ENCODE measurements at places on chromosomes 5 and 9. TPM values are rescaled to one million over a fixed set of nuclear protein-coding genes. Genes with fewer than 3 reads are reported as not detected.

Gene IL13
- not detected for total RNA-seq

- DNase-seq: no peak
Observed at GRCh38 chr5:98843481-98843880, 70.0 kb downstream of the RGMB start.

DNA sequence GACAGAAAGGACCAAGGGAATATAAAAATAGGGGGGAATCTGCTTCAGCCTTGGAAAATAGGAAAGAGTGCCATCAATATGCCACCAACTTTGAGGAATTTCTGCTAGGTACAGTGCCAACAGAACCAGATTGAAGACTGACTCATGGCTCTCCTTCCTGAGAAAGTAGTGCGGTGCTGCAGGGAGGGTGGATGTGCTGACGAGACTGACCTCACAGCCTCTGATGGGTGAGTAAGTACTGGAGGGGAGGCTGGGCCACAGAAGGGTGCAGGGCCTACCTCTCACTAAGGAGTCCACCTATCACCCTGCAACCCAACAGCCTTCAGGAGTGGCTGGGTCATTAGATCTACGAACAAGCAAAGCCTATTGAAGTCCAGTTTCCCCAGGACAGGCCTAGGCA, 187.6 kb downstream of the GABBR2 start:
- DNase-seq: no peak

Gene NKD2
- total RNA-seq: 4.4 TPM

Gene KIAA0825
- 2.2 TPM for total RNA-seq

Measured in Right ventricle myocardium inferior (tissue), 1 donor.